Keratinocyte (primary cell): ENCODE measurements at places on chromosomes 13 and 19.

DNA sequence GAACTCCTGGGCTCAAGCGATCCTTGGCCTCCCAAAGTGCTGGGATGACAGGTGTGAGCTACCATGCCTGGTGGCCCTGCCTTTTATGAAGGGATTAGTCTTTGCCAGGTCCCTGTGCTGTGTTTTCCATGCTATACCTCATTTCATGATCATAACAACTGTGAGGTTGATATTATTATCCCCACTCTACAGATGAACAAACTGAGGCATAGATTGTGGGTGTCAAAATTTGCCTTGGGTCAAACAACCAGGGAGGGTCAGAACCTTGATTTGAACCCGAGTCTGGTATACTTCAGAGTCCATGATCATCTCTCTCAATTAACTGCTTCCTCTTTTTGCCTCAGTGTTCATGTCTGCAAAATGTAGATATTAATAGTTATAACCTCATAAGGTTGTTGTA lies 6.9 kb downstream of the PINLYP start:
- no peak for DNase-seq
- H3K4me3 ChIP-seq = no peak overlapping the region
- no peaks in the 10 kb centered on the region for H3K27me3 ChIP-seq

GRCh38 chr19:53328967-53329366 lies 4.6 kb upstream of the ZNF845 start:
- H3K4me1 ChIP-seq = peaks cover 5% of the 10 kb centered on the region
- no peaks in the 10 kb centered on the region for H3K27me3 ChIP-seq
- no peaks in the 10 kb centered on the region for H3K36me3 ChIP-seq

DNA sequence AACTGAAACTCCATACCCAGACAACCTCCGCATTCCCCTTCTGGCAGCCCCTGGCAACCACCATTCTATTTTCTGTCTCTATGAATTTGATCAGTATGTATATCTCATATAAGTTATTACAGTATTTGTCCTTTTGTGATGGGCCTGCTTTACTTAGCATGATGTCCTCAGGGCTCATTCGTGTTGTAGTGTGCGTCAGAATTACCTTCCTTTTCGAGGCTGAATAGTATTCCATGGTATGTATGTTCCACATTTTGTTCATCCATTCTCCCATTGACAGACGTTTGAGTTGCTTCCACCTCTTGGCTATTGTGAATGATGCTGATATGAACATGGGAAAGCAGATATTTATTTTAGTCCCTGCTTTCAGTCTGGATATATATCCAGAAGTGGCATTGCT lies 5.0 kb downstream of the PLEKHF1 start:
- no peak overlapping the region for H3K27ac ChIP-seq
- H3K4me1 ChIP-seq = peaks cover 39% of the 10 kb centered on the region
- no peak for DNase-seq
- H3K27me3 ChIP-seq = no peaks in the 10 kb centered on the region
- no peak overlapping the region for H3K4me3 ChIP-seq

DNA sequence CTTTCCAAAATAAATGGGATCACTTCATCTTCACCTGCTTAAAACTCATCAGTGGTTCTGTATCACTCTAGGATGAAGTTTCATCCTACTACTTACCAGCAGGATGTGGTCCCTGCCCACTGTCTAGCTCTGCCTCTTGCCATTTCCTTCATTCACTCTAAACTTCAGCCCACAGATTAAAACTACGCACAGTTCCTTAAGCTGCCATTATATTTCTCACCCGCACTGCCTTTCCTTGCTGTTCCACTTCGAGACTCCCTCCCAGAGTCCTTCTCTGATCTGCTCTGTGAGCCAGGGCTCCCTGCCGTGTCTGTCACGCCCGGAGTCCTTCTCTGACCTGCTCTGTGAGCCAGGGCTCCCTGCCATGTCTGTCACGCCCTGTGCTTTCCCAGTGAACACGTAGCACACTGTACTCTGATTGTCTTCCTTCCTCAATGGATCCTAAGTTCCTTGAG lies 52.0 kb upstream of the NPAS1 start:
- no peak overlapping the region for H3K27ac ChIP-seq
- no peaks in the 10 kb centered on the region for H3K27me3 ChIP-seq
- H3K4me3 ChIP-seq = no peak overlapping the region

- no peak overlapping the region for H3K27ac ChIP-seq
- no peaks in the 10 kb centered on the region for H3K4me1 ChIP-seq
- no peak for DNase-seq
These were observed 19.0 kb downstream of the MAN2B1 start for GRCh38 chr19:12647490-12648071.

DNA sequence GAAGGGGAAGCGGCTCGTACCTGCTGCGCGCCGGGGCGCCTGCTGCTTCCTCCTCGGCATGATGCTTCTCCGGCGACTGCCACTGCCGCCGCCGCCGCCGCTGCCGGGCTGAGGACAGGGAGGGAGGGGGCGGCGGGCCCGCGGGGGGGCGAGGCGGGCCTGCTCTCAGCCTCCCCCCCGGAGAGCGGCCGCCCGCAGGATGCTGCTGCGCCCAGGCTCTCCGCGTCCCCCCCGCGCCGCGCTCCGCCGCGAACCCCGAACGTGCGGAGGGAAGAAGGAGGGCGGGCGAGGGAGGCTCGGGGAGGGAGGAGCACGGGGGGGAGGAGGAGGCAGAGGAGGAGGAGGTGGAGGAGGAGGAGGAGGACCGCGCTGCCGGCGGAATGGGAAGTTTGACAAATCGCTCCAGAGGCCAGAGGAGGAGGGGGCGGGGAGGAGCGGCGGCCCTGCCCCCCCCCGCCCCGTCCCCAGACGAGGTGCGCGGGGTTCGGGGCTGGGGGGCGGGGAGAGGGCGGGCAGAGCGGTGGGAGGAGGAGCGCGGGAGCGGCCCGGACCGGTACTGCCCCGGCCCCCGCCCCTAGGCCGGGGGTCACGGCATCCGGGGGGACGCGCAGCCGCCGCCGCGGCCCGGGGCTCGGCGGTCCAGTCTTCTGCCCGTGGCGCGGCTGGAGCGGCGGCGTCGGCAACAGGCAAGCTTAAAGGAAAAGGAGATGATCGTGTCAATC lies at the start of gene TSHZ3:
Gene TSHZ3, minus strand, starts transcription at position 277 of the 722 bp plus-strand sequence. Its CDS starts 217 bp downstream, at position 60.
- H3K36me3 ChIP-seq = peaks cover 4% of the 10 kb centered on the region
- peaks cover 24% of the 10 kb centered on the region for H3K4me1 ChIP-seq
- H3K27ac ChIP-seq = peak within 1 kb of the TSS; percentile 31

- no peak overlapping the region for H3K4me3 ChIP-seq
- no peak for DNase-seq
- H3K36me3 ChIP-seq = no peaks in the 10 kb centered on the region
- H3K27me3 ChIP-seq = no peaks in the 10 kb centered on the region
- no peak overlapping the region for H3K27ac ChIP-seq
These were observed 92.7 kb downstream of the FGF14 start for GRCh38 chr13:102309110-102309509.

DNA sequence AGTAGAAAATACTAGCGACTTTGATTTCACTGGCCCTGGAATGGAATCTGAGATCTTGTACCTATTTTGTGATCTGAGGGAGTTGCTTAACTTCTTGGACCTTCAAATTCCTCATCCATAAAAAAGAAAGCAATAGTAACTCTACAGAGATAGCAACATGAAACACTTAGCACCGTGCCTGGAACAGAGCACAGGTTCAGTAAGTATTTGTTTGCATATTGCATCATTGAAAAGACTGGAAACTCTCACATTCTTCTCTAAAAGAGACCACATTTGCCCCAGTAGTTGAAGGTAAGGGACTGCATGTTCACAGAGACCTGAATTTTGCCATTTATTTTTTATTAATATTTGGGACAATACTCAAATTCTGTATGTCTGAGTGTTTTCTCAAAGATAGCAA lies 358.1 kb downstream of the COG6 start:
- no peak overlapping the region for H3K27ac ChIP-seq
- H3K36me3 ChIP-seq = no peaks in the 10 kb centered on the region
- H3K4me1 ChIP-seq = no peaks in the 10 kb centered on the region
- H3K4me3 ChIP-seq = no peak overlapping the region
- H3K27me3 ChIP-seq = no peaks in the 10 kb centered on the region

- H3K4me1 ChIP-seq = peaks cover 9% of the 10 kb centered on the region
- no peak overlapping the region for H3K4me3 ChIP-seq
- H3K27me3 ChIP-seq = no peaks in the 10 kb centered on the region
- no peaks in the 10 kb centered on the region for H3K36me3 ChIP-seq
- no peak overlapping the region for H3K27ac ChIP-seq
These were observed 50.8 kb downstream of the ATP11A start for GRCh38 chr13:112740502-112741131.

- no peaks in the 10 kb centered on the region for H3K27me3 ChIP-seq
- DNase-seq = no peak
- peaks cover 18% of the 10 kb centered on the region for H3K4me1 ChIP-seq
- H3K4me3 ChIP-seq = no peak overlapping the region
These were observed 6.3 kb downstream of the ARGLU1 start for GRCh38 chr13:106561551-106562170.

DNA sequence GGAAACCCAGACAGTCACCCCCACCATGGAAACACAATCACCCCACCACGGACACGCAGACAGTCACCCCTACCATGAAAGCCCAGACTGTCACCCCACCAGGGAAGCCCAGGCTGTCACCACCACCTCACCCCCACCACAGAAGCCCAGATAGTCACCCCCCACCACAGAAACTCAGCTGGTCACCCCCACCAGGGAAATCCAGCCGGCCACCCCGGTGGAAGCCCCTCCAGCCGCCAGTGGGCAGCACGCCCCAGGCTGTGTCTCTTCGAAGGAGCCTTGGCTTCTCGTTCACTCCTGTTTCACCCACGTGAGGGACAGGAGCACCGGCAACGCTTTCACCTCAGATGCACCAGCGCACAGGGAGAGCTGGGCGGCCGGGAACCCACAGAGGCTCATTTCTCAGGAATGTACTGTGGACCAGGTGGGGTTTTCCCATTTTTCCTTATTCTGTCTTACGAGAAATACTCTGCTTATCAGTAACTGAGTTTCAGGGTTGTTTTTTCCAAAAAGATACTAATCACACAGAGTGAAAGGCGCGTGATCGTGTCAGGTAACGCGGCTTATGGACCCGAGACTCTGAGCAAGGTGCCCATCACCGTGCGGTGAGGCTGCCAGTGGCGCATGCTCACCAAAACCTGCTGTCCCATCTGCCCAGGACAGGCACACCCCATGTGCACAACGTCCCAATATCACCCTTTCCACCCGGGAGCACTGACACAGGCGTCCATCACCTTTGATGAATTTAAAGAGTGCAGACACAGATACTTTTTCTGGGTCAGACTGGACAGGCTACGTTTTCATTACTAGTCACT lies 28.0 kb downstream of the CARS2 start:
- H3K27me3 ChIP-seq = no peaks in the 10 kb centered on the region
- no peak for DNase-seq
- H3K4me3 ChIP-seq = no peak overlapping the region
